Kidney (tissue), 22 donors: ENCODE measurements at places on chromosomes 3 and 15. TPM values are rescaled to one million over a fixed set of nuclear protein-coding genes. Genes with fewer than 3 reads are reported as not detected.

CHRNA5 gene
- 0.76 TPM for total RNA-seq

DNA sequence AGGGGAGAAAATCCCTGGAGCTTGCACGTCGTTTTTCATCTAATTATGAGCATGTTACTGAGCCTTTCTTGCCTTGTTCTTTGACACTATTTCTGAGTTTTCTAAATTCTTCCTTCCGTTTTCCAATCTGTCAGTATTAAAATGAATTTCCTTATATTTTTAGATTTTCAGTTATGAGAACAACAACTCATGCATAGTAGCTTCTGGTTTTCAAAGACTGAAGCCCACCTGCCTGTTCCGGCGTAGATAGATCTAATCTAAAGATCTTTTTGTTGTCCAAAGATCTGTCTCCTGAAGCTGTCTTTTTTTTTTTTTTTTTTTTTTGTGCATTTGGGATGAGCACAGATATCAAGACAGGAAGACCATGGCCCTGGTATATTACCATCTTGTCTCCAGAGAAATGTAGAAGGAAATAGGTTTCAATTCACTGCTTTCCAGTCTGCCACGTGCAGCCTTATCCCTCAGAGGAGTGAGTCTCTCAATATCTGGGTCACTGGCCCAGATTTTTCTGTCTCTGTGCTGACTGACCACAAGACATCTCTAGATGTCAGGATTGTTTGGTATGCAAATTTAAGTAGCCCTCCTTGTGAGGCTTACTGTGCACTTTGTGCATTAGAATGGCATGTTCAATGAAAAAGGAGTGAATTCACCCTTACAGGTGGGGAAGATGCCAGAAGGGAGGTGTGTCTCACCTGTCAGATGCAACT, 222.3 kb upstream of the TMC3 start:
- no peaks in the 10 kb centered on the region for H3K4me1 ChIP-seq
- no peak for DNase-seq
- no peak overlapping the region for H3K4me3 ChIP-seq
- no peaks in the 10 kb centered on the region for H3K36me3 ChIP-seq

DNA sequence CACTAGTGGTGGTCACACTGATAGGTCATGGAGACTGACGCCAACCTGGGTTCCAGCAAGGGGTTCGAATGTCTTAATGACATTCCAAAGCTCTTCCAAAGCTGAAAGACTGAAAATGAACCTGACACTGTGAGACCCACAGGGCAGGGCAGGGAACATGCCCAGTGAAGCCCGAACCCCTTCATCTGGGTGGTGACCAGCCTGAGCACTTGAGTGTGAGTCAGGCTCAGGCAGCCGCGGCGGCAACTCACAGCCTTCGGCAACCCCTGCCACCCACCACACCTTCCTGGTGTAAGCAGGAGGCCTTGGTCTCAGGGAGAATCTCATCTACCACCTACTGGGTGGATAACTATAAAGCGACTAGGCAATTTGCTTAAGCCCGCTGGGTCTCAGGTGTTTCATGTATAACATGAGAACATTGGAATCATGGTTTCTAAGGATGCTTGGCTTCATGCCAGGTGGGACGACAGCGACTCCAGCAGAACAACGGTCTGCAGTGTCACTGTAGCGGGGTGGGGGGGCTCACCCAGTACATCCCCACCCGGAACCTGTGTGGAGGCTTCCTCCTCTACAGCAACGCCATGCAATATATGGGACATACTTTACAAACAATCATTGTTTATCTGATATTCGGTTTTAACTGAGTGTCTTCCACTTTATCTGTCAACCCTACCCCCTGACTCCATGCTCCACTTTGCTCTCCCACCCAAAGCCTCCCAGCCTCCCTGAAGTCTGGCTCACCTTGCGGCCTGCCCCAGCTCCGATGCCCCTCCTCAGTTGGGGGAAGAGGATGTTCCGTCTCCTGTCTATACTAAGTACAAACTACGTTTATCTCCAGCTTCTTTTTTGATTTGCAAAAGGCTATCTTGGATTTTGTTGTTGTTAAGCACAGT, 125.0 kb upstream of the MEF2A start:
- no peaks in the 10 kb centered on the region for H3K36me3 ChIP-seq
- no peak for DNase-seq
- peak overlapping the region; percentile 47 for H3K27ac ChIP-seq

DNA sequence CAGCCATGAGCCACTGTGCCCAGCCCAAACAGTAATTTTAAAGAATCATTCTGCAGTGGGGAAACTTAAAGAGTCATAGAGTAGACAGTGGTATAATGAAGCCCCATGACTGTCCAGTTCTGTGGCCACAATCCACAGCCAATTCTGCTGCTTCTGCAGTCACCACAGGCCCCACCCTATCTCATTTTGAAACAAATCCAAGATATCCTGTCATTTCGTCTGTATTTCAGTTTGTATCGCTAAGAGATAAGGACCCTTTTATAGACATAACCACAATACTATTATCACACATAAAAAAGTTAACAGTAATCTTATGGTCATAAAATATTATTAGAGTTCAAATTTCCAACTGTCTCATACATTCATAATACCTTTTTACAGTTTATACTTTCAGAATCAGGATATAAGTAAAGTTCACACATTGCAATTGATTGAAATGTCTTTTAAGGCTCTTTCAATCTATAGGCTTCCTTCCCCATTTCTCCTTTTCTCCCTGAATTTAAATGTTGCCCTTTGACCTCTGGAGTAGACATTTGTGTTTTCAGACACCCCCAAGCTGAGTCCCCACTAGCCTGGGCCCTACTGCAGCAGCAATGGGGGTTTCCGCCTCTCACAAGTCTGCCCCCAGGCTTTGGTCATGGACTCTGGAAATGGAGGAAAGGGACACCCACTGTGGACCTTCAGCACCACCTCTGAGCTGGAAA, 4.2 kb upstream of the NUP210 start:
- H3K4me3 ChIP-seq = no peak overlapping the region
- H3K27me3 ChIP-seq = no peaks in the 10 kb centered on the region
- H3K36me3 ChIP-seq = no peaks in the 10 kb centered on the region
- no peak for DNase-seq
- no peak overlapping the region for H3K27ac ChIP-seq

DNA sequence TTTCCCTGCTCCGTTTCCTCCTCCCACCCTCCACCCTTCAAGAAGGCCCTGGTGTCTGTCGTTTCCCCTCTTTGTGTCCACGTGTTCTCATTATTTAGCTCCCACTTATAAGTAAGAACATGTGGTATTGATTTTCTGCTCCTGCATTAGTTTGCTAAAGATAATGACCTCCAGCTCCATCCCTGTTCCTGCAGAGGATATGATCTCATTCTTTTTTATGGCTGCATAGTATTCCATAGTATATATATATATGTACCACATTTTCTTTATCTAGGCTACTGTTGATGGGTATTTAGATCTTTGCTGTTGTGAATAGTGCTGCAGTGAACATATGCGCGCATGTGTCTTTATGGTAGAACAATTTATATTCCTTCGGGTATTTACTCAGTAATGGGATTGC, 4.8 kb downstream of the ST6GAL1 start:
- no peaks in the 10 kb centered on the region for H3K27me3 ChIP-seq
- peaks cover 3% of the 10 kb centered on the region for H3K4me1 ChIP-seq
- no peak overlapping the region for H3K4me3 ChIP-seq
- DNase-seq = no peak

DNA sequence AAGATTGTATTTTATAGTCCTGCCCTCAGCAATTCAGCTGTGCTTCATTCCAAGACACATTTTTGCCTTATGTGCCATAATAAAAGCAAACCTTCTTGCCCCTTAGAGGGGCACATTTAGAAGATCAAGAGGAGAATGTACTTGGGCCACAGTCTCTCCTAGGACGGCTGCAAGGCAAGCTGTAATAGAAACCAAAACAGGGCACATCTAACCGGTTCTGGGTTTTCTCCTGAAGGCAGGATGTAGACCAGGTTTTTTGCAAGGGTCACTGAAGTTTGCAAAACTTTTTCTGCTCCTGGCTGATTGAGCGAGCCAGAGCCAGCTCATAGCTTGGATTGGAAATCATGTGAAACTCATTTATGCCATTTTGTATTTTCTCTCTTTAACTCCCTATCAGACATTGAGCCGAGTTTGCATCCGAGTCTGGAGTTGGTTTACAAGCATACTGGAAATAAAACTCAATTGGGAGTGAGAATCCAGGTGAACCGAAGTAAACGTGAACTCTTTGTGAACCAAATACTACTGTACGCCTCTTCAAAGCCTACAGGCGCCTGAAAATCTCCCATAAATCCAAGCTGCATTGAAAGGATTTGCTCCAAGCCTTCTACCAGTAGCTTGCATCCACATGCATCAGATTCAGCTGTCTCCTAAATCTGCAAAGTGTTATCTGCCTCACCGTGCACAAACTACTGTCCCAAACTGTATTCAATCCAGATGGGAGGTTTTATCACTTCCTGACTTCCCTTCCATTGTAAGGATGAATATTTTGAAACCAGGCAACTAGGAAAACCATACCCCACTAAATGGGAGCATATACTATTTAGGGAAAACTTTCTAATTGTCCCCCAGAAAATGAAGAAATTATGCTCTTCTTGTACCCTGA, 60.9 kb upstream of the TSC22D2 start:
- H3K27me3 ChIP-seq = no peaks in the 10 kb centered on the region
- peak overlapping the region; percentile 69 for H3K27ac ChIP-seq
- peaks cover 3% of the 10 kb centered on the region for H3K4me1 ChIP-seq
- no peak overlapping the region for H3K4me3 ChIP-seq
- no peaks in the 10 kb centered on the region for H3K36me3 ChIP-seq
- DNase-seq = no peak

- peak; percentile 24 for DNase-seq
These were observed 48.6 kb upstream of the SLCO2A1 start for GRCh38 chr3:134078169-134078831.

DNA sequence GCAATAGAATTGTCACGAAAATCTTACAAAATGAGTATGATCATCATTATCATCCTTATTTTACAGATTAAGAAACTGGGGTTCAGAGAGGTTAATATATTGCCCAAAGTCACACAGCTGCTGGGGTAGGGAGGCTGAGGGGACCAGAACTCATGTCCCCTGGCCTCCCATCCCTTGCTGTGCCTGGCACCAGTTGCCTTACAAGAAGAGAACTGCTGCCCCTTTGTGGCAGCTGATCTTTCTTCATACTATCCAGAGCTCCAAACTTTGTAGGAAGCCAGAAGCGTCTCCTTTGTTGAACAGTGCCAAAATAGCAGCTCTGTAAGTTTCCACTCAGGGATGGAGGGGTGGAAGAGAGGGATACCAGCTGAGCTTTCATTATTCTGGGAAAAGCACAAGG, 236.8 kb upstream of the TBC1D5 start:
- no peak for DNase-seq
- no peaks in the 10 kb centered on the region for H3K27me3 ChIP-seq
- H3K36me3 ChIP-seq = no peaks in the 10 kb centered on the region
- H3K4me1 ChIP-seq = no peaks in the 10 kb centered on the region

DNA sequence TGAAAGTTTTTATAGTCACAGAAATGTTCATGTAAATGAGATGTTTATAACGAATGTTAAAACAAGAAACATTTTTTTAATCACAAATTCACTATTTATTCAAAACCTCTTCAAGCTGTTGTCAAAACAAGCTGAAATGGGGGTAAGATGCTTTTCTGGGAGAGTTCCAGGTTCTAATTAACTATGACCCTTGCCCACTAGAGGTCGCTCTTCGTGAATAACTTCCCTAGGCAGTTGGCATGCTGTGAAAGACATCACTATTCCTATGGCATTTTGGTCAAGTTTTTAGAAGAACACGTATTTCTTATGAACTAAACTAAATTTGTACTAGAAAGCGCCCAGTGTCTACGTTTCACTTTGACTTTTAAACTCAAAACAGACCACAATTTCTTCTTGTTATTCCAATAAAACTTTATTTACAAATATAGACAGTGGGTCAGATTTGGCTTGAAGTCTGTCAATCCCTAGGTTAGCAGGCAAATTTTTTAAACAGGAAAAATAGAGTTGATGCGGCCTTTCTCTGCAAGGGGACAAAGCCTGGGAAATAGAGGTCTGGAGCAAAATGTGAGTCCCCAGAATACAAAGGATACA, 62.8 kb upstream of the CMTM8 start:
- no peaks in the 10 kb centered on the region for H3K4me1 ChIP-seq
- H3K27ac ChIP-seq = no peak overlapping the region

DNA sequence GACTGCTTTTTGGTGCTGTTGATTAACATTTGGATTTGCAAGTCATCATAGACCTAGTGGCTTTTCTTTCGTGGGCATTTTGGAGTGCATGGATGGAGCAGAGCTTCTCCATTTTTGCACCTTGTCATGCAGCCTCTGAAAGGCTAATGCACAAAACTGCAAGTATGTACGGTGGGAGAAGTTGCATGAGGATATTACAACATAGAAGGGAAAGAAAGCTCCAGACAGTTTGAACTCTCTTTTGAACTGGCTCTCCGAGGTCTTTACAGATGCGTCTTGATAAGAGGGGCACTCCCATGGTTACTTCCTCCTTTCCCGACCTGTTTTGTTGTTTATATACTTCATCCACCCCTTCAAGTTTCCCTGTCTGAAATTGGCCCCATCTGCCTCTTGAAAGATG, 147.1 kb upstream of the GBE1 start:
- no peak overlapping the region for H3K4me3 ChIP-seq
- no peak for DNase-seq
- no peaks in the 10 kb centered on the region for H3K4me1 ChIP-seq
- H3K36me3 ChIP-seq = no peaks in the 10 kb centered on the region
